ENCODE measurements at places on chromosomes 7 and 10.

DNA sequence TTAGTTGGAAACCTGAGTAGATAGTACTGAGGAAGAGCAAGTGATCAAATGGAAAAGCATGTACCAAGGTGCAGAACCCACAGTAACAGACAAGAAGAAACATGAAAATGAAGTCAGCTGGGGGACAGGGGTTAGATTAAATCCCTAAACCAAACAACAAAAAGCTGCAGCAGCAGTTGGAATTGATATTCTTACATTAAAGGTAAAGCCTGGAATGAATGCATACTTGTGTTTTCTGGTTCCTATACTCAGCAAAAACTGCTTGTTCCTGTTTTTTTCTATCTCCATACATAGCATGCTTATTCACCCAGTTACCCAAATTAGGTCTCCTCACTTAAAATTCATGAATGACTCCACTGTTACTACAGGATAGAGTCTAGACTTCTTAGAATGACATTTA is 92.4 kb downstream of the TPST1 start:
- DNase-seq, result no peak

DNA sequence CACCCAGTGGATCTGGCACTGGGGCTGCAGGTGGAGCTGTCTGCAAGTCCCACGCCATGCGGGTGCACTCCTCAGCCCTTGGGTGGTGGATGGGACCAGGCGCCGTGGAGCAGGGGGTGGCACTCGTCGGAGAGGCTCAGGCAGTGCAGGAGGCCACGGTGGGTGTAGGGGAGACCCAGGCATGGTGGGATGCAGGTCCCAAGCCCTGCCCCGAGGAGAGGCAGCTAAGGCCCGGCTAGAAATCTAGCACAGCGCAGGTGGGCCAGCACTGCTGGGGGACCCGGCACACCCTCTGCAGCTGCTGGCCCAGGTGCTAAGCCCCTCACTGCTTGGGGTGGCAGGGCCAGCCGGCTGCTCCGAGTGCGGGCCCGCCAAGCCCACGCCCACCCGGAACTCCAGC is 25.7 kb downstream of the HTR7 start:
- no peak for DNase-seq

DNA sequence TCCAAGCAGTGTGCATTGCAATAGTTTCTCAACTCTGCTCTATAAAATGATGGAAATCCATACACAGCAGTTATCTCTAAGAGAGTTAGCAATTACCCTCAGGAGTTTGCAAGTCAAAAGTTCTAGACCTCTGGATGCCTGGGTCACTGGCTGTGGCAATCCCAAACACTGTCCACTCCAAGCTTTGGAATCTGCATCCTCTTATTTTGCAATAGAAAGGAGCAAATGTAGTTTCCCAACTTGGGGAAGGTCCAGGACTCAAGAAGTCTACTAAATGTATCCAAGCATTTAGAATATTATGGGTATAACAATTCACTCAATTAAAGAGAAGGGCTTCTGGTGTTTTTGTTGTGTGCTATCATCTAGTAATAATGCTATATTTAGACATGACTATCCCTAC is 131.3 kb upstream of the NRP1 start:
- DNase-seq, result no peak

DNA sequence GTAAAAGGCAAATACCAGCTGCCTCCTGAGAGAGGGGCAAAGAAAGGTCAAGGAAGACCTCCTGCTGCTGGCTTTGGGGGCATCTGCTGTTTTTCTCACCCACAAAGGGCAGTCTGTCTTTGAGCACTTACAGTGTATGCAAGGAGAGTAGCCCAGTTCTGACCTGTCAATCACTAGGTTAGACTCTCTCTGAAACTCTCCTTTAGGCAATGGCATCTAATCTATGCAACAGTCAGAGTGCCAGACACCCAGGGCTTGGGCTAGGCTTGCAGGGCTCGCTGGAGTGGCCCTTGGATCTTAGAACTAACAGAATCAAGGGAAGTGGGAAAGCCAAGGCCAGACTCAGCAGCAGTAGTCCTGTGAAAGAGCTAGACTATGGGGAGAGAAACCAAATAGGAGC is 522.9 kb downstream of the NRG3 start:
- DNase-seq, result no peak

DNA sequence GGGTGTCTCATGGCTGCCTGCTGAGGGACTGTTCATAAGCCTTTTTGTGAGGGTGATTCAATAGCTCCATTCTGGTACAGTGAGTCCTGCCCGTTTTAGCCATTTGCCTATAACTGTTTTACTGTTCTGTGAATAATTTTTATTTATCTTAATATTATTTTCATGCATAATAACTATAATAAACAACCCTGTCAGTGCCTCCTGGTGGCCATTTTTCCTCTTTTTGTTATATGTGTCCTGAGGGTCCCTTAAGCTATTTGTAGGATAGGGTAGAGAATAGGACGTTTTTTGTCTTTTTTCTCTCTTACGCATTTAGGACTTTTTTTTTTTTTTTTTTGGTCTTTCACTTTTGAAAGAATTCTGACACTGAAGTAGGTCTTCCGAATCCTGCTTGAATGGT is 2.9 kb downstream of the C1QL3 start:
- no peak for DNase-seq

DNA sequence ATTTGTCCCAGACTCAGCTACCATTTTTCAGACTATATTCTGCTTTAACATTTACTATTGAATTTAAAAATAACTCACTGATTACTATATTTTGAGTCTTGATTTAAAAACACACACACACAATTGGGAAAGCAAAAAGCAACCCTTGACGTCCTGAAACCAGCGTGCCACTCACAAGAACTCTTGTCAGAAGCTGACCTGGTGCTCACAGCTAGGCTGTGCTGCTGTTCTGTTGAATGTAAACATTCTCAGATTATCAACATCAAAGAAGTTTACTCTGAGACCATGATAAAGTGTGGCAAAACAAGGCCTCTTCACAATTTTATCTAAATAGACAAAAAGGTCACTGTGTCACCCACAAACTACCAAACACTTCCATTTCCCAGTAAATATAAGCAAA is 62.6 kb upstream of the CACNA2D1 start:
- DNase-seq, result no peak

DNA sequence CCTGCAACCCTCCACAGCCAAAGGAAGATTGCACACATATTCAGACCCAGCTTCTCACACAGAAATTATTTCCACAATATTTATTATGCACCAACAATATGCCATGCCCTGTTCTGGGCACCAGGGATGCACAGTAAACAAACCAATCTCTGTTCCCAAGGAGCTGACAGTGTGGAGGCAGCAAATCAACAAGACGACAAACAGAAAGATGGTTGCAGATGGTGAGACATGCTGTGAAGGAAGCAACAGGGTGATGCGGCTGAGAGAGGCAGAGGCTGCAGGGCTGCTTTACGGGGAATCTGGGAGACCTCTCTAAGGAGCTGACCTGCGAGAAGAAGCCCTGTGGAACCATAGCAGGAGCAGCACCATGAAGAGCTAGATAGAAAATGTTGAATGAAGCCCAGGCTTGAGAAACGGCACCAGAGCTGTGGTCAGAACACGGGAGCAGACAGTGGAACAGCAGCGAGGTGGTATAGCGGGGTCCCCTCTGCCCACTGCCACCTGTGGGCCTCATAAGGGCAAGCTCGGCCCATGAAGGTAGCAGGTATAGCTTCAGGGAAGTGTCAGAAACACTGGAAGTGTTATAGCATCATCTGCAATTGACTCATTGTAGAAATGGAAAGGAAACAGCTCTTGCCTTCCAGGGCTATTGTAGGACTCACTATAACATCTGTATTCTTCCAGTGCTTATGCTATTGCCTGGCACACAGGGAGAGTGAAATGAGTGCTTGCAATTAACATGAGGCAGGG is 17.4 kb downstream of the RBP3 start:
- no peak for DNase-seq
